ENCODE measurements at places on chromosomes 13 and 19.

- DNase-seq: no peak
These were observed 11.3 kb downstream of the GPR12 start for GRCh38 chr13:26749285-26749684.

DNA sequence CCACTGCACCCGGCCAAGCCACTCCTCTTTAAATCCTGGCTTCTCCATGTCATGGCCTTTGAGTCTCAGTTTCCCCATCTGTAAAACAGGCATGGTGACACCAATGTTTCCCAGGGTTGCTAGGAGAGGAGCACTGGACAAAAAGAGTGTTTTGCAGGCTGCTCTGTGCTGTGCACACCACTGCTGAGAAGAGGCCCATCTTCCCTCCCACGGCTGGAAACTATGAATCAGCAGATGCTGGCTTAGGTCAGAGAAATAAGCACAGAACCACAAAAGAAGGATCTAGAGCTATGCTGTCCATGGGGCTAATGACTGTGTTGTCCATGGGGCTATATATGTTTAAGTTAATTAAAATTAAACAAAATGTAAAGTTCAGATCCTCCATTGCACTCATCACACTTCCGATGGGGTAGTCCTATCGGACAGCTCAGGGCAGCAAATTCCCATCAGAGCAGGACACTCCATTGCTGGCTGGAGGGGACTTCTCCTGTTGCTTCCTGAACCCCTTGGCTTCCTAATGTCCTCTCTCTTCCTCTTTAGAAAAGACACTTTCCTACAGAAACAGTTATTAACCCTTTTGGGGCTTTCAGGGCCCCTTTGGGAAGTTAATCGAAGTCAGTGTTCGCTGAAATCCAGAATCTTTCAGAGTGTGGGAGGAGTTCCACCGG lies 37.1 kb downstream of the TSHZ3 start:
- DNase-seq: no peak

- DNase-seq: no peak
These were observed 6.2 kb downstream of the MYO1F start for GRCh38 chr19:8571006-8571411.

DNA sequence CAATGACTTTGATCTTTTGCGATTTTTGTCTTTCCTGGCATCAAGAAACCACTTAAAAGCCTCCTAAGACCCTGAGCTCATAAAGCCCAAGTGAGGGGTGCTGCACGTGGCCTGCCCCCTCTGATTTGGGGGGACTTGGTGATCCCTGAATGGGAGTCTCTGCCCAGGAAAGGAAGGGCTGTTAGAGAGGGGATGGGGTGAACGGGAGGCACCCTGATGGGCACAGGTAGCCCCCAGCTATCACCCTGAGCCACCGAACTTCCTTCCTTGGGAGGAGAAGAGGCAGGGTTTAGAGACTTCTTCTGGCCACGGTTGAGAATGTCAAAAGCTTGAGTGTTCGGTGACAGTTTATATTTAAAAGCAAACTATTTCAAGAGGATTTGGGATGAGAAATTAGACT lies 305.5 kb downstream of the ZNF536 start:
- no peak for DNase-seq

DNA sequence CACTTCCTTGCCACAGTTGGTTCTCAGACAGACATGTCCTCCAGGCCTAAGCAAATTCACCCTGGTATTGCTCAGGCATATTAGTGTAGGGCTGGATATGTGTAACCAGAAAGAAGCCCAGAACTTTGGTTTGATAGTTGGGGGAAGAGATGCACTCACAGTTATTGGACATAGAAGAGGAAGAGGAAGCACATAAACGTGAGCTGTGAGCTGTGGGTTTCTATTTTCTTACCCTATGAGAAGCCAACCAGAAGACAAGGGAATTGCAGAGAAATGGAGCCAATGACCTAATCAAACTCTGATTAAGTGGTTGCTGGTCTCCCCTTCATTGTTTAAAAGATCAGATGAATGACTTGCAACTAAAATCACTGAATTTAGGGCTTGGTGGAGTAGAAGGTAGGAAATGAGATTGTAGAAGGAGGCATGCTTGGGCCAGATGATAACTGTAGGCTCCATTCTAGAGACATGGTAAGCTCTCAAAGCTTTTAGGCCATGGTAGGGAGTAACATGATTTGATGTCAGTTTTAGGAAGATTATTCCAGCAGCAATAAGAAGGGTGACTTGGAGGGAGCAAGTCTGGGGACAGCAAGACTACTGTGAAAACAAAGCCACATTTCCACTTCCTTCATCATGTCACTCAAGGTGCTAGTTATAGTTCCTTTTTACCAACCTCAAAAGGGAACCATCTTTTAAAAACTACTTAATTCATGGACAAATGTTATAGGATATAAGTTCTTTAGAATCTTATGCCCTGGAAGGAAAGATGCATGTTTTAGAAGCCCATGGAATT lies 24.1 kb upstream of the WDFY2 start:
- no peak for DNase-seq

- no peak for DNase-seq
These were observed 734.3 kb upstream of the MIR17HG start for GRCh38 chr13:90613076-90613795.
